ENCODE measurements at places on chromosomes 1 and 21.

DNA sequence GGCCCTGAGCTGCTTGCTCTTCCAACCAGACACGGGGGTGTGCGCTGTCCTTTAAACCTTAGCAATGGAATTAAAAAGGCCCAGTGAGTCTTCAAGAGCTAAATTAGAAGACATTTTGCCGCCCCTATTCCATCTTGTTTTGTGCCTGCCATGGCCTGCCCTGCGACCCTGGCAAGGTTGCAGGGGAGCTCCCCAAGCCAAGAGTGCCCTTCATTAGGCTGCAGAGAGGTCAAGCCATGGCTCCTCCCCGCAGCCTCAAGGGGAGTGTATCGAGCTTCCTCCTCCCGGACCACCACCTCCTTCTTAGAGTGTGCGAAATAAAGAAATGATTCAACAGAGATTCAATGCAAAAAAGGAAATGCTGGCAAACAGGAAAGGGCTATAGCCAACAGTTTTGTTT lies 256.2 kb downstream of the DYRK1A start:
- DNase-seq, result no peak

DNA sequence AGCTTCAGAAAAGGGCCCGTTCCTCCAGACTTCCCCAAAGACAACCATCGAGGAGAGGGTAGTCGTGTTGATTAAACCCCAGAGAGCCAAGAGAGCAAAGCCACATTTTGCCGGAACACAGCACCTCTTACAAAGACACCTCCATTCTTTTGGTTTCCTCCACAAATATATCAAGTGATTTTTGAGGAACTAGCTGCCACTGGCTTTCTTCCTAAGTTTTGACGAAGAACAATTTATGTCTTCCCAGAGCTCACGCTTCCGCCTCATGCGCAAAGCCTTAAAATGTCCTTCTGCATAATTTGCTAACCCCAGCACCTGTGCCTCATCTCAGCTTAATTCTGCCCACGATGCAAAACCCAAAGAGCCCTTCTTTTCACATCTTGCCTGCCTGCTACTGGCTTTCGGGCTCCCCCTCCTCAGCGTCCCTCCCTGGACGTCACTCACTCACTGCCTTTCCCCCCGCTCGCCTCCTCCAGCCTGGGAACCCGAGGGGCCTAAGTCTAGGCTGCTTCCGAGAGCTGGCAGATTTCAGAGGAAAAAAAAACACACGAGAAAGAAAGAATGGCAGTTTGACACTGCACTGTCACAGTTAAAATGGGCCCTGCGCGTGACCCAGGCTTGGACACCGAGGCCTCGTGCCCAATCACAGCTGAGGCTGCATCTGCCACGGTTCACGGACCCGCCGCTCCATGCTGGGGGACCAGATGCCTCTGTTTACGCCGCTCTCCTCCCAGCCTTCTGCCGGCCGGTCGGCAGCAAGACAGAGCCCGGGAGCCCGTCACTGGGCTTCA lies 77.6 kb upstream of the IFNAR2 start:
- DNase-seq, result no peak

GRCh38 chr1:161510477-161510876 lies 5.2 kb downstream of the FCGR2A start:
- no peak for DNase-seq

DNA sequence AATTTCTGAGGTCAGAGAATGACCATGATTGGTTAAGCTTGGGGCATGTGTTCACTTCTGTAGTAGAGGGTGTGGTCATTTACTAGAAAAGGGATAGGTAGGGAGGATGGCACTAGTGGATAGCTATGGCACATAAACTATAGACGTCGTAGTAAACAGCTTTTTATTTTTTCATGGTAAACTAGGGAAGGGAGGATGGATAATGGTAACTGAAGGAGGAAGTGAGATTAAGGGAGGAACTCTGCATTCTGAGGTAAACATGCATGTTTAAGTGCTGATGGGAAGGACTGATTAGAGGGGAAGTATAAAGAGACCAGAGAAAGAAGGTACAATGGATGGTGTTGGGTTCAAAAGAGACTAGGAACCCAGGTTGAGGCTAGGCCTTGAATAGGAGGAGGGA lies 26.9 kb downstream of the PTGS2 start:
- no peak for DNase-seq

DNA sequence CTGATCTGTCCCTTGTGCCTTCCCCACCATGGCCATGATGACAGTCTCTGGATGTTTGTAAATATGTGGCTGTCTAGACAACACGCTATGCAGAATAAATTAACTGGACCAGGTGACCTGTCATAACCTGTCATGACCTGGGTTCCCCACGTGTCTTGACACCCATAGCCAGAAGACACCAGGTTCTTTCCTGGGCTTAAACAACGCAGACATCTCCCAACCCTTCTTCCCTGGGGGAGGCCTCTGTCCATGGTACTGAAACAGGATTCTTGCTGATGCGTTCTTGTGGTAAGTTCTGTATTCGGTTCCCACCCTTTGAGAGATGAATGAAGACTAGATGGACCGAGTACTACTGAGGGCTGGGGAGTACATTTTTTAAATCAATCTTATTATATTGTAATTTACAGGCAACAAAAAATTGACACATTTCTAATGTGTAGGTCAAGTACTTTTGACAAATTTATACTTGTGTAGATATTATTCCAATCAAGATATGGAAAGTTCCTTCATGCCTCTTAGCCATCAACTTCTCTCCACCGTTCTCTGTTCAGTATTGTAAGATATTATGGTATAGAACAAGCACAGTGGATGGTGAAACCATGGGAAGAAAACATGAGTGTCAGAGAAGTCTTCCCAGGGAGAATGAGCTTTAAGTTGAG lies 738.8 kb downstream of the PTPRU start:
- no peak for DNase-seq

DNA sequence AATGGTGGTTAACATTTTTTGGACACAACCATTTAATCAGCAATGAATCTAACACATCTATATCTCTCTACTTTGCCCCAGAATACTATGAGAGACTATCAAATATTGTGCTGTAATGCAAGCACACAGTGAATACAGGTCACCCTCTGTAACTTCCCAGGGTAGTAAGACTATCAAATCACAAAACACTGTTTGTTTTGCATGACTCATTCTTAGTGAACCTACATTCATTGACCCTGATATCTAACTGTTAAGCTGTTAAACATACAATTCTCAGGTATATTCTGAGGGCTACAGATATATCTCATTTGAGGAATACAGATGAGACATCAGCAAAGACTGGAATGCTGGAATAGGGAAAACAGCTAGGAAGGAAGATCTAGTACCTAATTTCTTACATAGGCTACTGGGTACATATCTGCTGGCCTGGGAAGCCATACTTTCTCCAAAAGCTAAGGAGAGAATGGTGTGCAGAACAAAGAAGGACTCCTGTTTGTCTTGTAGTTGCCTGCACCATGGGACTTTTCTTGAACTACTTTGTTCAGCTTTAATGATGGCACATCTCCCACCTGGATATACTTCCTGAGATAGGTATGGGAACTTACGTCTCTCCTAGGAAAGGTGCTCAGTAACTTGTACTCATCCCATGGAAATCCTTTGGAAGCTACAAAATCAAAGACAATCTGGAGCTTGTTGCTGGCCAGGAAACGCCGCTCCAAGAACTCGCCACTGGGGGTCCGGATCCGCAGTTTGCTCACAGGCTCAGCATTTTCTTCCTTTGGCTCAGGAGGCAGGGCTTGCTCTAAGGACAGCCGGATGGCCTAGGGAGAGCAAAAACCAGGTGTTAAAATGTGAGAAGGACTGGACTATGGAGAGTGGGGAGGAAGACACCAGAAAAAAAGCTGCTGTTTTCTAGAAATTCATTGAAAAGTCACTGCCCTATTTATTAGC lies 51.9 kb upstream of the DMRTA2 start:
- DNase-seq, result no peak

DNA sequence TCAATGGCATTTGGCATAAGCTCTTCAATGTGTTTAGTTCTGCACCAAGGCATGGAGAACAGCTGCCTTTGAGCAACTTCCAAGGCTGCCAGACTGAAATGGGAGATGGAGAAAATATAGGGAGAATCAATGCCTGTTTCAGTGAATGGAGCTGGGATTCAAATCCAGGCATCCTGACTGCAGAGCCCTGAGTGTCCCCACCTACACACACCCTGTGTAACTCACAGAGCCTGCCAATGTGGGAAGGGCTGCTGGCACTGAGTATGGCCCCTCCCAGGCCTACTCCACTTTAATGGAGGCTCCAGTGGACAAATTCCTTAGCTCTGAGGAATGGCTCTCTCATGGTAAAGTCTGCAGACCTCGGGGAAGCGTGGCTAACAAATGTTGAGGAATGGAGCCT lies 145.6 kb upstream of the TNR start:
- DNase-seq, result no peak

GRCh38 chr1:41689558-41689981 lies 205.1 kb upstream of the EDN2 start:
- no peak for DNase-seq

GRCh38 chr1:24157918-24158481 lies 15.1 kb upstream of the IL22RA1 start:
- DNase-seq, result no peak

- DNase-seq, result no peak
These were observed 5.7 kb downstream of the MAN1A2 start for GRCh38 chr1:117372863-117373412.

- no peak for DNase-seq
These were observed 135.0 kb upstream of the NFIA start for GRCh38 chr1:60947367-60947766.

DNA sequence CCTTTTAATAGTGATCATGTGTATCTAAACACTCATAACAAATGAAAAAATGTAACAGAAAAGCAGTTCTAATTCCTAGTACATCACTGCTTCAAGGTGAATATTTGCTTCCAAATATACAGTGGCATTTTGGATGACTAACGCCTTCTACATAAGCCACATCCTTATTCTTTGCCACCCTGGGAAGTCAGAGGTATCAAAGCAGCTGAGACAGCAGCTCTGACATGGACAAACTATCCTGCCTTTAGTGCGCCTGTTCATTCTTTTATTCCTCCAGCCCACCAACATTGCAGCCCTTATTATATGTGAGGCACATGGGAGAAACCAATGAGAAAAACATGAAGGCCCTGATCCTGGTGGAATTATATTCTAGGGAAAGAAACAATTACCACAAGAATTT lies 183.0 kb downstream of the APP start:
- no peak for DNase-seq

DNA sequence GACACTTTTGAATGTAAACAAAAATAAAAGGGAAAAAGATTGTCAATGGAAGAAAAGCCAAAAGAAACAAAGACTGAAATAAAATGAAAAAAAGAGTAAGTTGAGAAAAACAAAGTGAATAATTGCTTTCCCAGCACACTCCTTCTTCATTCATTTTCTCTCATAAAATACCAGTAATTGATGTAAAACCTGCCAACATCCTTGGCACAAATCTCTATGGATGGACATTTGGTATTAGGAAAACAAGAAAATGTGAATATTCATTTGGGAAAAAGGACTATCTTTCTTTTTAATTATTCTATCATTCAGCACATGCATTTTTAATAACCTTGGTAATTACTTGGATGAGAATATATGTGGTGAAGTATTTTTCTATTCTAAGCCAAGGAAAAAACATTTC lies 204.4 kb upstream of the TNR start:
- no peak for DNase-seq

- DNase-seq, result no peak
These were observed 98.1 kb upstream of the WLS start for GRCh38 chr1:68330391-68330790.

GRCh38 chr21:34877485-34878128 lies 171.5 kb downstream of the RUNX1 start:
- no peak for DNase-seq

- peak; percentile 29 for DNase-seq
These were observed 9.2 kb downstream of the SFT2D2 start for GRCh38 chr1:168234846-168235547.

- no peak for DNase-seq
These were observed 11.8 kb downstream of the NFASC start for GRCh38 chr1:204882479-204882878.

- peak; percentile 19 for DNase-seq
These were observed 6.1 kb upstream of the RABGAP1L start for GRCh38 chr1:174153085-174153824.

DNA sequence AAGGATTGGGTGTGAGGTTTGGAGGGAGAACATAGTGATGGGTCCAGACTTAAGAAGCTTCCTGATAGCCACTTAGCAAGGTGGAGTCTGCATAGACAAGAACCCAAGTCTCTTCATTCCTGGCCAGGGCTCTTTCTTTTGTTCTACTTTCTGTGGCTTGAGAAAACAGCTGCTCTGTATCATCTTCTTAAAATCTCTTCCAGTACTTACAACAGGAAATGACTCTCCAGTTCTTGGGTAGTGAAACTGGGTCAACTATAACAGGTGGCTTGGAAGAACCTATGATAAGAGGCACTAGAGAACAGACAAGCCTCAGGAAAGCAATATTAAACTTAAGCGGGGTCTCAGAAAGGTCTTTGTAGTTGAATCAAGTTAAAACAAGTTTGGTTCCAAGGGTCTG lies 148.1 kb upstream of the USP24 start:
- DNase-seq, result peak; percentile 6

DNA sequence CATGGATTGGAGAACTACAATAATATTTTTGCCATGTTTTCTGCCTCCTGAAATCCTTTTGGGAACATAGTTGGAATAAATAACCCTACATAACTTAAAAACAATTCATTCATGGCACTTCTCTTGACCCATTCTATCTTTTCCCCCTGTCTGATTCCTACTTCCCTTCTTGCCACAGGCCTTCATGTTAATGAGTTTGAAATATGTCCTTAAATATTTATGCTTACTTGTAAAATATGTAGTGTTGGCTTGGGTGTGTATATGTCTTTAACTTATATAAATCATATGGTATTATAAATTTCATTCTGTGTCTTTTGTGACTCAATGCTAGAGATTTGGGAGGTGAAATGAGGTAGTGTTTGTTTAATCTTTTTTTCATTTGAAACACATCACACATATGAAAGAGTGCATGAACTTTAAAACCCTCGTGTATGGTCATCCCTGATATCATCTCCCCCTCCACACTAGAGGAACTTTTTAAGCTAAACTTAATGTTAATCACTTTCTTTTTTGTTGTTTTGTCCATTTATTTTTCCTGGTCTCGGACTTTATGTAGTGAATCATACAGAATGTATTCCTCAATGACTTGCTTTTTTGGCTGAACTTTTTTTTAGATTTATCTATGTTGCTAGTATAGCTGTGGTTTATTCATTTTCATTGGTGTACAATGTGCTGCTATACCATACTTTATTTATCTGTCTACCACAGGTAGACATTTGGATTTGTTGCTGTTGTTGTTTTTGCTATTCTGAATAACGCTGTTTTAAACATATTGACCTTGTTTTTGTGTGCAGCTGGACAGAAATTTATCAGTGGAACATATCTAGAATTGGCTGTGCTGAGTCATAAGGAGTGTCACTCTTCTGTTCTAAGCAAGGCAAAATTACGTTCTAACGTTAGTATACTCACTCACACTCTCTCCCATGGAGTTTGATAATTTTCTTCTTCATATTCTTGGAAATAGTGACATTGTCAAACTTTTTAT lies 441.6 kb downstream of the PLPP3 start:
- no peak for DNase-seq
